ENCODE measurements at places on chromosomes 12 and 14. TPM values are rescaled to one million over a fixed set of nuclear protein-coding genes. Genes with fewer than 3 reads are reported as not detected.

GRIP1 gene
- 19.3 TPM for total RNA-seq

ADAM20 gene
- total RNA-seq: 1.8 TPM

DNA sequence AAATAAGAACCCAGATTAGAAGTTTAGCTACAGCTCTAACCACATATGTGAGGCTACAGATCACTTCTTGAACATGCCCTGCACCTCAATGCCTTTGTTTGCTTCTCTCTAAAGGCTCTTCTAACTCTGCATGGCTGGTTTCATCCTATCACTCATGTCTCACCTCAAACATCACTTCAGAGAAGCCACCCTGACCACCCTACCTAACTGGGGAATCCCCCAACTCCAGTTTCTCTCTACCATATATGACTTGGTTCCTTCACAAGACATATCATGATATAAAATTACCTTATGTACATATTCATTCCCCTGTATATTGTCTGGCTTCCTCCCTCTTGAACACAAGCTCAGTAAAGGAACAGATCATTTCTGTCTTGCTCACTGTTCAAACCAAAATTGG, 250.2 kb upstream of the GRIP1 start:
- DNase-seq: no peak

DNA sequence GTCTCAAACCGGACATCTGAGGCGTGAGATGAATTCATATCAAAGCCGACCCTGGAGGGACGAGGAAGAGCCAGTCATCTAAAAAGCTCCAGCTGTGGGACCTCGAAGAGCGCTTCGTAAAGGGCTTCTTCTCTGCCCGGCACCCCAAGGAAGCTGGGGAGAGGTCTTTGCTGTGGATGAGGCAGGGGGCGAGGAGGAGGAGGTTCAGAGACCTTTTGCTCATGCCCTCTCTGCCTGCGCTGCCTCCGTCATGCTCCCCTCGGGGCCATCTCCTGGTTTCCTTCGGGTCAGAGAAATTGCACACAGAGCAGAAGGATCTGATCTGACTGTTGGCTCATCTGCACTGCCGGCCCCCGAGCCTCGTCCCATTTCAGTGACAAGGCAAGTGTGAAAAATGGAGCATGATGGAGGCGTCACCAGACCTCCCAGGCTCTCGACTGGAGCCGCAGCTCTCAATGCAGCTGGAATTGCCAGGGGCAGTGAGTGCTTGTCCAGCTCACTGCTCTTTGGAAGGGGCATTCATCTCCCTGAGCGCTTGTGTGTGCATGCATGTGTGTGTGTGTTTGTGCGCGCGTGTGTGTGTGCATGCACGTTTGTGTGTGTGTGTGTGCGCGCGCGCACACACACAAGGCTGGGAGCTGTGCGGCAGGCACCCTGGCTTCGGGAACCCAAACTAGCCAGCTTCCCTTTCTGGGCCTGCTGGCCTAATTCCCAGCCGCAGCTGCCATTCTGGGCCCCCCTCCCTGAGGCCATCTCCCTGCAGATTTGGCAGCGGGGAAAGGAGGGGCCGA, 9.2 kb downstream of the CABP1 start:
- no peak for DNase-seq

DNA sequence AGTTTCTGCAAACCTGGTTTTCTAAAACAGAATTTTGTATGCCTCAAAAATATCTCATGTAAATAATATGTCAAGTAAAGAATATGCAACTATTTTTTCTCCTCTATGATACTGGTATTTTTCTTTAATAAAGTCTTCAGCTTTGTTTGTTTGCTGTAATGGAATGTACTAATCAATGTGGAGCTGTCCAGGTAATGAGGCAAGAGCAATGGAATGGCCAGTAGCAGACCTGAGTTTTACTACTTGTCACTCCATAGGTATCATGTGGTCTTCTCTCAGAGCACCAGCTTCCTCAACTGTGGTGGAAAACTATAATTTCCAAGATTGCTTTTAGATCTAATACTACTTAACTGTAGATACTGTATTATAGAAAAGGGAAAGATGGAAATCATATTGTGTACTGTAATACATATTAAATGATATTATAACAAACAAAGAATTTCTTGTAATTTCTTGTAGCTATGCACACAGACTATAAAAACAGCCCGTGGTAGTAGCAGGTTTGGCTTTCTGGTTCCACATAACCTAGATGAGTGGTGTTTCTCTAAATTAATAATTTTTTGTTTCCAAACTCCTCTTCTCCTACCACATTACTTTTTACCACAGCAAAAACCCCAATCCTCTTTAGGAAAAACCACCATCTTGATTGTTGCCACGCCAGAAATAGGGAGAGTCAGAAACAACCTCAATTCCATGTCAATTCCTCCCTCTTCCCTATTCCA, 70.6 kb downstream of the KIF21A start:
- no peak for DNase-seq

DNA sequence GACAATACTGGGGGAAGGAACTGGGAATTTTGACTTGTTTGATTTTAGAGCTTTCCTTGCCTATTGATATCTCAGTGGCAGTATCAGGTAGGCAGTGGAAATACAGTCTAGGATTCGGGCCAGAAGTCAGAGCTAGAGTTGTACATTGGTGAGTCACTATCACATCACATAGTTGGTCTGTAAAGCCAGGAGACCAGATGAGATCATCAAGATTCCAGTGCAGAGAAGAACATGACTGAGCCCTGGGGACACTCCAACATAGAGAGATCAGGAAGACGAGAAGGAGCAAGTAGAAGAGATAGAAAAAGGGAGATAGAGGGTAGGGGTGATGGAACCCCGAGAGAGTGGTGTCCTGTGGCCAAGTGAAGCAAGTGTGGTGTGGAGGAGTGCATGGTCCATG, 46.6 kb upstream of the NR1H4 start:
- peak; percentile 81 for DNase-seq
